ENCODE measurements at places on chromosomes 12 and 14. TPM values are rescaled to one million over a fixed set of nuclear protein-coding genes. Genes with fewer than 3 reads are reported as not detected.

The DNAL1 gene
- 10.2 TPM for total RNA-seq

The TAS2R46 gene
- not detected for total RNA-seq

The PLCZ1 gene
- total RNA-seq: not detected

The KLRC4 gene
- not detected for total RNA-seq

The KITLG gene
- 16.6 TPM for total RNA-seq

The GALNT9 gene
- total RNA-seq: 4.7 TPM

The STYX gene
- 6.1 TPM for total RNA-seq

The CDK17 gene
- total RNA-seq: 11.1 TPM

The PRB4 gene
- not detected for total RNA-seq

The SLC25A47 gene
- not detected for total RNA-seq

The C14orf39 gene
- not detected for total RNA-seq

The TAMALIN gene
- 0.38 TPM for total RNA-seq

The SPTLC2 gene
- total RNA-seq: 38.5 TPM

The PZP gene
- not detected for total RNA-seq

The KLRK1 gene
- total RNA-seq: not detected

The SLC2A14 gene
- total RNA-seq: 0.36 TPM

The TC2N gene
- 0.86 TPM for total RNA-seq

The HCAR1 gene
- total RNA-seq: not detected

The TESPA1 gene
- not detected for total RNA-seq

The GLIPR1L1 gene
- not detected for total RNA-seq

The HOXC12 gene
- not detected for total RNA-seq

The OR6C4 gene
- total RNA-seq: not detected

The RTL1 gene
- total RNA-seq: 0.15 TPM

The ACSS3 gene
- not detected for total RNA-seq

The CMA1 gene
- total RNA-seq: not detected

The LRP6 gene
- total RNA-seq: 11.5 TPM

The ZFHX2 gene
- 0.76 TPM for total RNA-seq

The HPD gene
- 1.3 TPM for total RNA-seq

The CD163L1 gene
- 0.72 TPM for total RNA-seq

The FITM1 gene
- total RNA-seq: 0.13 TPM

The RBM23 gene
- total RNA-seq: 60.4 TPM

The SLC10A1 gene
- not detected for total RNA-seq

The BBOF1 gene
- 5.5 TPM for total RNA-seq

The FAM234B gene
- 3.9 TPM for total RNA-seq

The MYF5 gene
- not detected for total RNA-seq

The ASCL1 gene
- not detected for total RNA-seq

The KLRC1 gene
- not detected for total RNA-seq

The MMP17 gene
- 10.0 TPM for total RNA-seq

The C3AR1 gene
- total RNA-seq: not detected

The LRIG3 gene
- total RNA-seq: 5.1 TPM

The KLRB1 gene
- not detected for total RNA-seq

The MANSC4 gene
- total RNA-seq: not detected

The CMTM5 gene
- total RNA-seq: not detected

The ARG2 gene
- total RNA-seq: 1.9 TPM

The ZNF219 gene
- total RNA-seq: 30.8 TPM

The SLC4A8 gene
- 1.7 TPM for total RNA-seq

The ARHGDIB gene
- total RNA-seq: 1.2 TPM

The STRAP gene
- total RNA-seq: 193 TPM

The DCN gene
- total RNA-seq: not detected

The MGP gene
- total RNA-seq: not detected

The HOXC11 gene
- 0.64 TPM for total RNA-seq

The FAR2 gene
- total RNA-seq: not detected

The CLEC2D gene
- 0.27 TPM for total RNA-seq

The GPR135 gene
- 1.1 TPM for total RNA-seq

The ATP2B1 gene
- total RNA-seq: 53.6 TPM

The SLCO1B1 gene
- 0.39 TPM for total RNA-seq

All from A549 treated with Mapracorat at 1 μM for 4 hours (cell line).